Activated CD4-positive, alpha-beta memory T cell treated with anti-CD3 and anti-CD28 coated beads for 36 hours (primary cell): ENCODE measurements at places on chromosomes 12 and 14. TPM values are rescaled to one million over a fixed set of nuclear protein-coding genes. Genes with fewer than 3 reads are reported as not detected.

Gene RERG
- not detected for total RNA-seq

Gene HSPA2
- total RNA-seq, result 6.7 TPM

Gene PKP2
- 0.36 TPM for total RNA-seq

Gene HSPB8
- total RNA-seq, result not detected

Gene RNASE2
- not detected for total RNA-seq

Gene IL22
- 5.4 TPM for total RNA-seq

Gene CISTR
- total RNA-seq, result not detected

Gene DAO
- total RNA-seq, result not detected

Gene RNASE7
- total RNA-seq, result not detected

Gene KRT78
- not detected for total RNA-seq

Gene TAS2R30
- 0.95 TPM for total RNA-seq
